Fibroblast of mammary gland (primary cell): ENCODE measurements at places on chromosomes 2 and 18.
A peak's percentile ranks its signal among the peaks of the same experiment; 100 is the strongest.

- DNase-seq: no peak
Measured at GRCh38 chr18:55413474-55413873, 174.5 kb downstream of the TCF4 start.

- peak; percentile 71 for DNase-seq
Measured at GRCh38 chr2:10048501-10049171, 5.3 kb downstream of the KLF11 start.

- DNase-seq: peak; percentile 11
Measured at GRCh38 chr18:74326231-74326630, 10.6 kb downstream of the C18orf63 start.

GRCh38 chr2:98170076-98170475 lies 83.1 kb downstream of the VWA3B start:
- peak; percentile 3 for DNase-seq

- DNase-seq: no peak
Measured at GRCh38 chr2:162058973-162059668, 14.9 kb downstream of the DPP4 start.
